ENCODE measurements at places on chromosomes 5 and 9. TPM values are rescaled to one million over a fixed set of nuclear protein-coding genes. Genes with fewer than 3 reads are reported as not detected.
A peak's percentile ranks its signal among the peaks of the same experiment; 100 is the strongest.

The STRBP gene
- 13.1 TPM for total RNA-seq

- no peak overlapping the region for H3K4me3 ChIP-seq
- H3K27ac ChIP-seq: no peak overlapping the region
- no peaks in the 10 kb centered on the region for H3K4me1 ChIP-seq
- DNase-seq: peak; percentile 44
Measured at GRCh38 chr5:133370036-133370831, 242.1 kb downstream of the FSTL4 start.

The CDKN2B gene
- 23.3 TPM for total RNA-seq

DNA sequence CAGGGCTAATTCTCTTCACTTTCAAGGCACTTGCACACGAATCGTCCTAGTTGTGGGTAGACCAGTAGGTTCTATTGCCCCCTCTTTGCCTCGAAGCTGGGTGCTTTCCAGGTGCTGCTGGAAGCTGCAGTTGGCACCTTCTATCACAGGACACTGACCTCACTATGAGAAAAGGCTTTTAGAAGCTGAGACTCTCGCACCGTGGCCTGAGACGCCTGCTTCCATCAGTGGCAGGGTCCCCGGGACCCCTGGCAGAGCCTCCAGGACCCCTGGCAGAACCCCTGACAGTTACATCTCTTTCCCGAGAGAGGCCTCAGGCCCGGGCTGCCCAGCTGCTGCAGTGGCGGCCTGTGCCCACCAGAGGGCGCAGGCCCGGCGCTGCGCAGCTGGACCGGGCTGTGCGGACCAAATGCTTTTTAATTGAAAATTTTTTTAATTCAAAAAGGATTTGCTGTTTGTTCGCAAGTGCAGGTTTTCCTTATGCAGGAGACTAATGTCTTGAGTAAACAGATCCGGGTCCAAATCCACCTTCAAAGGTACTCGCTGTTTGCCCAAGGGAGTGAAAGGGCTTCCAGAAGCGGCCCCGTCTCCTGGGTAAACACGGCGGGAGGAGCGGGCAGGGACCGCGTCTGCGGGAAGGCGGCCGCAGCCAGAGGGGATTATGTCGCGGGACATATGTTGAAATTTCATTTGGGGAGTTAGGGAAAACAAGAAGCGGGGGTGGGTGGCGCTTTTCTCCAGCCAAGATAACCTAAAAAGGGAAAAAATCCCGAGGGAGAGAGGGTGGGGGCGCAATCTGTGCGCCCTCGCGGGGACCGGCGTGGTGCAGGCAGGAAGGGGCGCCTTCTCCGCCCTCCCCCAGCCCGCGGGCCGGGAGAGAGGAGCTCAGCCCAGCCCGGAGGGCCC lies 114.5 kb upstream of the LMX1B start:
- no peaks in the 10 kb centered on the region for H3K27me3 ChIP-seq
- no peaks in the 10 kb centered on the region for H3K36me3 ChIP-seq
- H3K27ac ChIP-seq: no peak overlapping the region
- H3K4me3 ChIP-seq: peak overlapping the region; percentile 73
- DNase-seq: peak; percentile 83
- H3K4me1 ChIP-seq: peaks cover 31% of the 10 kb centered on the region

- no peak overlapping the region for H3K4me3 ChIP-seq
- no peak for DNase-seq
- H3K27ac ChIP-seq: no peak overlapping the region
- no peaks in the 10 kb centered on the region for H3K27me3 ChIP-seq
- H3K4me1 ChIP-seq: peaks cover 12% of the 10 kb centered on the region
Measured at GRCh38 chr5:103620851-103621547, 58.4 kb upstream of the NUDT12 start.

The MARCHF11 gene
- not detected for total RNA-seq

DNA sequence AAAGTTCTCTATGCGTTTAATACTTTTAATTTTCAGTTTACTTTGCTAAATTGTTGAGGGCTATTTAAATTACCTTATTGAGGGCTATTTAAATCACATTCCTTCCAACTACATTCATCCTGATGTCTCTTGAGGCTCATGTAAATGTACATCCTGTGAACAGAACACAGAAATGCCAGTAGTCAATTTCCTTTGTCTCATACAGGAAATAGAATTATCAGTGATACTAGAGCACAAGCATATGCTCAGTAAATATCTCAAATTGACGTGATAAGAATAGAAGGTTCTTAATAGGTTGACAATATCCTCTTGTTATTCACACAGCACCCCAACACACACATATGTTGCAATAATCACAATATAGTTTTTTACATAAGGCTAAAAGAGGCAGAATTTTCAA lies 449.0 kb downstream of the CYLC2 start:
- H3K36me3 ChIP-seq: no peaks in the 10 kb centered on the region
- DNase-seq: no peak
- no peak overlapping the region for H3K27ac ChIP-seq
- H3K27me3 ChIP-seq: no peaks in the 10 kb centered on the region
- no peak overlapping the region for H3K4me3 ChIP-seq

GRCh38 chr5:1474866-1475543 lies 29.8 kb upstream of the SLC6A3 start:
- H3K36me3 ChIP-seq: peaks cover 16% of the 10 kb centered on the region
- no peaks in the 10 kb centered on the region for H3K27me3 ChIP-seq
- H3K4me1 ChIP-seq: no peaks in the 10 kb centered on the region

DNA sequence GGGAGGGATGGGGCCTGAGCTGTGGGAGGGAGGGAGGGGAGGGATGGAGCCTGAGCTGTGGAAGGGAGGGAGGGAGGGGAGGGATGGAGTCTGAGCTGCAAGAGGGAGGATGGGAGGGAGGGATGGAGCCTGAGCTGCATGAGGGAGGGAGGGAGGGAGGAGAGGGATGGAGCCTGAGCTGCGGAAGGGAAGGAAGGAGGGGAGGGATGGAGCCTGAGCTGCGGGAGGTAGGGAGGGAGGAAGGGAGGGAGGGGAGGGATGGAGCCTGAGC lies 124.0 kb upstream of the ERCC6L2 start:
- H3K27ac ChIP-seq: no peak overlapping the region
- peaks cover 10% of the 10 kb centered on the region for H3K4me1 ChIP-seq
- no peaks in the 10 kb centered on the region for H3K36me3 ChIP-seq
- no peak for DNase-seq

- no peak for DNase-seq
- H3K27ac ChIP-seq: peak overlapping the region; percentile 80
- H3K36me3 ChIP-seq: peaks cover 5% of the 10 kb centered on the region
- H3K4me1 ChIP-seq: peaks cover 31% of the 10 kb centered on the region
- H3K4me3 ChIP-seq: peak overlapping the region; percentile 91
- no peaks in the 10 kb centered on the region for H3K27me3 ChIP-seq
Measured at GRCh38 chr9:37801959-37802711, 1.5 kb downstream of the DCAF10 start.

- H3K36me3 ChIP-seq: peaks cover 6% of the 10 kb centered on the region
- no peaks in the 10 kb centered on the region for H3K27me3 ChIP-seq
- H3K4me3 ChIP-seq: peak overlapping the region; percentile 67
- no peak for DNase-seq
- peaks cover 16% of the 10 kb centered on the region for H3K4me1 ChIP-seq
Measured at GRCh38 chr9:128921881-128922763, 1.3 kb downstream of the PHYHD1 start.

GRCh38 chr5:179869641-179870402 lies 11.2 kb upstream of the MRNIP start:
- peaks cover 22% of the 10 kb centered on the region for H3K36me3 ChIP-seq
- peaks cover 3% of the 10 kb centered on the region for H3K4me1 ChIP-seq
- no peak for DNase-seq
- H3K4me3 ChIP-seq: no peak overlapping the region
- H3K27me3 ChIP-seq: no peaks in the 10 kb centered on the region
- H3K27ac ChIP-seq: no peak overlapping the region

The NRG2 gene
- total RNA-seq: 1.5 TPM

DNA sequence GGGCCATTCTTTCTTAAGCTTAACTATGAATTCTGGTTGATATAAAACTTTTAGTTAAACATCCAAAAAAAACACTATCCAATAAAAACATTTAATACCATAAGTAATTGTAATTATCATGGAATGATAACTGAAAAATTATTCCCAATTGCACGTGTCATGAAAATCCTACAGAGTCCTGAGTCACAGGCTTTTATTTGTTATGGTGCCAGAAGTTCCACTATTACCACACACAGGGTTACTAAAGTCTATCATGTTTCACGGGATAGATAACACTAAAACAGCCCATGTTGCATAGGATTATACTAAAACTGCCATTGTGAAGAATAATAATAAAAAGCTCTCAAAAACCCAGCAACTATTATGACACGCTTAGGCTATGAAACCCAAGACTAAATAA lies 1381.8 kb downstream of the EFNA5 start:
- DNase-seq: no peak
- H3K4me1 ChIP-seq: no peaks in the 10 kb centered on the region
- H3K4me3 ChIP-seq: no peak overlapping the region
- H3K27ac ChIP-seq: no peak overlapping the region

DNA sequence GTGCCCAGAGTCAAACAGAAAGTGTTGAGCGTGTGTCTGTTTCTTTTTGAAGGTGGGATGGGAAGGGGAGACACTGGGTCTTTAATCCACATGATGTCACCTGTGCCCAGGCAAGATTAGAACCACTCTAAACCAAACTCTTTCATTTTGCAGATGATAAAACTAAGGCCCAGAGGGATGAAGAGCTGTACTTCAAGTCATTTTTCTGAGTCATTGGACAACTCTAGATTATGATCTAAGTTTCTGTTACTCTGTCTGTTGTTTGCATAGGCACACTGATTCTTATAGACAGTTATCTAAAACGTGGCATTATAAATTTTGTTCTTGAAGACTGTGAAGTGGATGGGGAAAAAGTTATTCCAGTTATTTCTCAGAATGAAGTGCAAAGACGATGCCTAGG lies 48.8 kb downstream of the MAST4 start:
- peaks cover 3% of the 10 kb centered on the region for H3K27me3 ChIP-seq
- no peak overlapping the region for H3K27ac ChIP-seq
- no peaks in the 10 kb centered on the region for H3K36me3 ChIP-seq
- no peak for DNase-seq
- H3K4me3 ChIP-seq: no peak overlapping the region

DNA sequence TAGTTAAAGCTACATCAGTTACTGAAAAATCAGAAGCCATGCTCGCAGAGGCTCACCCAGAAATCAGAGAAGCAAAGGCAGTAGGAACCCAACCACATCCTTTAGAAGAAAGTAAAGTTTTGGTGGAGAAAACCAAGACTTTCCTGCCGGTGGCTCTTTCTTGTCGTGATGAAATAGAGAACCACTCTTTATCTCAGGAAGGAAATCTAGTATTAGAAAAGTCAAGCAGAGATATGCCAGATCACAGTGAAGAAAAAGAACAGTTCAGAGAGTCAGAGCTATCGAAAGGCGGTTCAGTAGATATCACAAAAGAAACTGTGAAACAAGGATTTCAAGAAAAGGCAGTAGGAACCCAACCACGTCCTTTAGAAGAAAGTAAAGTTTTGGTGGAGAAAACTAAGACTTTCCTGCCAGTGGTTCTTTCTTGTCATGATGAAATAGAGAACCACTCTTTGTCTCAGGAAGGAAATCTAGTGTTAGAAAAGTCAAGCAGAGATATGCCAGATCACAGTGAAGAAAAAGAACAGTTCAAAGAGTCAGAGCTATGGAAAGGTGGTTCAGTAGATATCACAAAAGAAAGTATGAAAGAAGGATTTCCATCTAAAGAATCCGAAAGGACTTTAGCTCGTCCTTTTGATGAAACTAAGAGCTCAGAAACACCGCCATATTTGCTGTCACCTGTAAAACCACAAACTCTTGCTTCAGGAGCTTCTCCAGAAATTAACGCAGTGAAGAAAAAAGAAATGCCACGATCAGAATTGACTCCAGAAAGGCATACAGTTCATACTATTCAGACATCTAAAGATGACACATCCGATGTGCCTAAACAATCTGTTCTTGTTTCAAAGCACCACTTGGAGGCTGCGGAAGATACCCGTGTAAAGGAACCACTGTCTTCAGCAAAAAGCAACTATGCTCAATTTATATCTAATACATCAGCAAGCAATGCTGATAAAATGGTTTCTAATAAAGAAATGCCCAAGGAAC lies 47.2 kb downstream of the CMYA5 start:
- no peak overlapping the region for H3K27ac ChIP-seq
- no peak for DNase-seq
- peaks cover 72% of the 10 kb centered on the region for H3K27me3 ChIP-seq
- no peaks in the 10 kb centered on the region for H3K36me3 ChIP-seq
- no peaks in the 10 kb centered on the region for H3K4me1 ChIP-seq

The OCLN gene
- 4.4 TPM for total RNA-seq

The GZMA gene
- total RNA-seq: not detected

GRCh38 chr5:123083298-123083697 lies 5.7 kb upstream of the PRDM6 start:
- H3K4me1 ChIP-seq: peaks cover 17% of the 10 kb centered on the region
- DNase-seq: no peak
- H3K36me3 ChIP-seq: no peaks in the 10 kb centered on the region
- no peak overlapping the region for H3K4me3 ChIP-seq
- no peak overlapping the region for H3K27ac ChIP-seq

GRCh38 chr5:44568519-44568918 lies 179.3 kb upstream of the FGF10 start:
- no peaks in the 10 kb centered on the region for H3K36me3 ChIP-seq
- H3K4me1 ChIP-seq: no peaks in the 10 kb centered on the region
- DNase-seq: no peak
- no peaks in the 10 kb centered on the region for H3K27me3 ChIP-seq

The SPINK5 gene
- total RNA-seq: 4.1 TPM

DNA sequence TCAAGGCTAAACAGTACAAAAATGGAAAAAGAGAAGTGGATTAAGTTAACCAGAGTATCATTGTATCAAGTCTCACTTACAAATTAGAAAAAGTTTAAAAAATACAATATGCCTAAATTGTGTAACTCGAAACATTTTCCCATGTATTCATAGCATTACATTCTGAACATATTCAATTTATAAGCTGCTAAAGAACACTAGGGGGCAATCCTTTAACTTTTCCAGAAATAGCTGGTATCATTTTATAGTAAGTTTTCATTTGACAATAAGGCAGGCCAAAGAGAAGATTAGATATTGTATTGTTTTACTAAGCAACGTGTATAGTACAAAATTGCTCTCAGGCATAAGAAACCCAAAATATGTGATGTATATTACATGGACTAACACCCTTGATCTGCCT lies 234.6 kb downstream of the ADGRV1 start:
- no peaks in the 10 kb centered on the region for H3K4me1 ChIP-seq
- DNase-seq: no peak
- H3K27me3 ChIP-seq: peaks cover 2% of the 10 kb centered on the region
- H3K36me3 ChIP-seq: no peaks in the 10 kb centered on the region
- H3K27ac ChIP-seq: no peak overlapping the region

DNA sequence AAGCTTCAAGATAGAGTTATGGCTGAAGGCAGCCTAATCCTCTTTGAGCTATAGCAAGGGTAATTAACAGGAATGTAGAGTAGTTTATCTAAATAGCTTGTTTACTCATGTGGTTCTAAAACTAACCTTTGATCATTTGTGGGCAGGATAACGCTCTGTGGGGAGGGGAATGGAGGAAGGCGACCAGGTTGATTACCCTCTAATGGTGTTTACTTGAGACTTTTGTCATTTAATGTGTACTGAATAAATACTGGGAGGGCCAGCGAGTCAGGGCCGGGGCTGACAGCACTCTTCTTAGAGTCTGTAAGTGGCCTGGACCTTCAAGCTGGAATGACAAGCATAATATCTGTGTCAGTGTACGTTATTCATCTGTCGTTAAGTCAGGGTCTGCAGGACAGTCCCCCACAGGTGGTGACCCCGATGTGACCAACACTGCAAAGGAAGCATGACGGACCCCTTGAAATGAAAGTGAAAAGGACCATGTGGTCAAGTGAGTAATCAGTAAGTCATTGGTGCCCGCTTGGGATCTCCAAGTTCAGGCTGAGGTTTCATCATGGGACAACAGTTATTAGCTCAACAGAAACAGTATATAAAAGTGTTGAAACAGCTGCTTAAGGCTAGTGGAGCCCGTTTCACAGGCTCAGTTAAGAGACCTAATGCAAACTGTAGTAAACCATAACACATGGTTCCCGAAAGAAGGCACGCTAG lies 162.6 kb downstream of the CPLANE1 start:
- H3K27me3 ChIP-seq: no peaks in the 10 kb centered on the region
- DNase-seq: no peak
- no peaks in the 10 kb centered on the region for H3K4me1 ChIP-seq
- H3K36me3 ChIP-seq: peaks cover 17% of the 10 kb centered on the region
- no peak overlapping the region for H3K4me3 ChIP-seq
- H3K27ac ChIP-seq: no peak overlapping the region

Data from osteocyte (in vitro differentiated cells).